ENCODE measurements at places on chromosomes 2 and 18.
A peak's percentile ranks its signal among the peaks of the same experiment; 100 is the strongest.

DNA sequence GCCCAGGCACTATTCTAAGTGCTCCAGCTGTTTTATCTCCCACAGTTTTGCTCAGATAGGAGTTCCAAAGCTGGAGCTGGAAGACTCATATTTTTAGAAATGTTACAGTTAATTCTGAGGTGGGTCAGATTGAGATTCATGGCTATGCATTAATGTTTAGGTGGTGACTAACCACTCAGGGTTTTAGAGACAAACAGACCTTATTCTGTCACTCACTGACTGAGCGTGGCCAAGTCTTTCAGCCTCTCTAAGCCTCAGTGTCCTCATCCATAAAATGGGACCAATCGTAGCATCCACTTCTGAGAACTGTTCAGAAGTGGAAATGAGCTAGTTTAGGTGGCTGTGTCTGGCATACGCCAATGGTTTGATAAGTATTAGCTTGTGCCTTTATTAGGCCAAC lies 4.3 kb upstream of the CASP8 start:
- DNase-seq: no peak

DNA sequence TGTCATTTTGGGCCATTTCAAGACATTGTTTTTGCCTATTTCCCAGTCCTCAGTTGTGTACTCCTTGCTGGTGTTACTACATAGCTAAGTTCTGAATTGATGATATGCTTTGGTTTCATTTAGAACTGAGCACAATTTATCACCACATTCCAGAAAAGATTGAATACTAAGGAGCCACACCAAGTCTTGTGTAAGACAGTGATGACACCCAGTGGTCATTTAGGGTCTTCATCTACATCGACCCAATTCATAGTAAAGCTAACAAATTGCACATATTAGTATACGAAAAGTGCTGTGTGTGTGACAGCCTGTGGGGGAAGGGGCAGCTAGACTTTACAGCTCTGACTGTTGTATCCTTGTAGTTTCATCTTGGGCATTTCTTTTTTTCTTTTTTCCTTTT lies 10.9 kb upstream of the DLX2 start:
- no peak for DNase-seq

- DNase-seq: no peak
Observed at GRCh38 chr2:238596571-238597551, 170.1 kb downstream of the ASB1 start.

DNA sequence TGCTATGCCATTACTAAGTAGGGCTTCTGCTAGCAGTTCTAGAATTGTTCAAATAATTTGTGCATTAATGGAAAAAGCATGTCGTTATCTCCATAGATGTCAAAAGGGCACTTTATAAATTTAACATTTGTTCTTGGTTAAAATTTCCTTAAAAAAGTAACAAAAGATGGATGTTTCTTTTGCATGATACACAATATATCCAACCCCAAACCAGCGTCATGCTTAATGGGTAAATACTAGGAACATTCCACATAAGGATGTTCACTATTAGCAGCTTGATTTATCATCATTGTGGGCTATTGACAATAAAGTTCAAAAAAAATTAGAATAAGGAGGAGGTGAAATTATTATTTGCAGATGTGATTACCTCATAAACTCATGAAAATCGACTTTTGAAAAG lies 79.7 kb downstream of the GREB1L start:
- DNase-seq: no peak

- DNase-seq: peak; percentile 69
Observed at GRCh38 chr2:73985308-73986084, 786 bp downstream of the TET3 start.

GRCh38 chr2:83112858-83113257 lies 1346.2 kb downstream of the SUCLG1 start:
- no peak for DNase-seq

DNA sequence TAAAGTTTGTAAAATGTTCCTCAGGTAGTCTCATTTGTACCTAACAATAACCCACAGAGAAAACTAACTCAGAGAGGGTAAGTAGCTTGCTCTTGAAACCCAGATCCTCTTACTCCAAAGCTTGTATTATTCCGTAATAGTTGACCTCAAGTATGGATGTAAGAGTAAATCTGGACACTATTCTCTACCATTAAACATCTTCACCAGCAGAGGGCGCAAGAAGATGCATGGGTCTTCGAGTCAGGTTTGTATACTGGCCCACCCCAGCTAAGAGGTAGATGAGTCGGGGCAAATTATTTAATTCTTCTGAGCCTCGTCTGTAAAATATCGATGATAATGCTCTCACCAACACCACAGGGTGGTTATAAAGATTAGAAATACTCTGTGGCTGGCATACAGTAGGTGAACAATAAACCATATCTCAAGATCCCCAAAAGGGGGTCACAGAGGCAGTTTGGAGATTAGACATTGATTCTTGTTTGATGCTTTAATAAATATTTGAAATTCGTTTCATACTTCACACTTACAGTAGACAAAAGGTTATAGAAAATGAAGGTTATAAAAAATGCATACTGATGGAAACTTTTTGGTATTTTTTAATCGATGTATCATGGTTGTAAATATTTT lies 3.5 kb upstream of the CABLES1 start:
- no peak for DNase-seq

DNA sequence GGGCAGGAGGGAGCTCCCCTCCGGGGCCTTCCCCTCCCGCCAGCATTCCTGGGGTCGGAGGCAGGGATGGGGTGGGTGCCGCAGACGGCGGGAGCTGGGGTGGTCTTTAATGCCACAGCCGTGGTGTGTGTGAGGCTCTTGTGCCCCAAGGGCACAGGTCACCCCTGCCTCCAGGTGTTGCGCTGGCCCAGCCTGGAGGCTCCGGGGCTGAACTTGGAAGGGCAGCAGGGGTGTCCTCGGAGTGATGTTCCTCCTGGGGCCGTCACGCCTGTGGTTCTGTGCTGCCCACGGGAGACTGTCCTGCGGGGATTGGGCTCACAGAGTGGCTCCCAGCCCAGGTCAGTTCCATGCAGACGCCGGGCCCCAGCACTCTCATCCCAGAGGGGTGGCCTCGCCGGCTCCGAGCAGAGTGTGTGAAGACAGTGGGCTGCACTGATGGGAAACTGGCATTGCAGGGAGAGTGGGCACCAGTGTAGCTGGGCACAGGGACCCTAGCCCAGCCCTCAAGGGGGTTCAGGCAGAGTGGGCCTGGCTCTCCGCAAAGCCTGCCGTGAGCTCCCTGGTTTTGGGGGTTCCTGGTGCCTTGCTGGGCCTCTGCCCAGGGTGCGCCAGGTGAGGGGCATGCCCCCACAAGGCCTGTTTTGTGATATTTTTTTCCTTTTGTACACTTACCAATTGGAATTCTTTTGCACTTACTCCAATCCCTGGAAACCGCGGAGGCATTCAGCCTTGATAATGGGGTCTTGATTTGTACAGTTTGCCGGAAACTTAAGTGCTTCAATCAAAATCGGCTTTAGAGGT lies 56.7 kb downstream of the NFATC1 start:
- no peak for DNase-seq

GRCh38 chr2:105747991-105748390 lies 3.3 kb downstream of the NCK2 start:
- no peak for DNase-seq

DNA sequence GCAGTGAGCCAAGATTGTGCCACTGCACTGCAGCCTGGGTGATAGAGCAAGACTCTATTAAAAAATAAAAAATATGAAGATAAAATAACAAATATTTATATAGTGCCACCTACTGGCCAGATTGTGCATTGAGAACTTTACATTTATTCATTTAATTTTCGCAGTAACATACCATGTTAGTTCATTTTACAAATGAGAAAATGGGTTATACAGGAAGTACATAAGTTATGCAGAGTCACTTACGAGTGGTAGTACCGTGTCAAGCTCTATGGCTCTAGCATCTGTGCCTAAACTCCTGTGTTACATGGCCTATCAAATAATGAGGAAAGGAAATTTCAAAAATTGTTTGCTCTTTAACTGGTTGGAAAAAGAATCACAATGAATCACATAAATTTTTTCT lies 27.9 kb downstream of the RIF1 start:
- no peak for DNase-seq

GRCh38 chr18:35811896-35812295 lies 160.6 kb upstream of the RMP24 start:
- DNase-seq: no peak

GRCh38 chr2:105793196-105793975 lies 48.7 kb downstream of the NCK2 start:
- no peak for DNase-seq

DNA sequence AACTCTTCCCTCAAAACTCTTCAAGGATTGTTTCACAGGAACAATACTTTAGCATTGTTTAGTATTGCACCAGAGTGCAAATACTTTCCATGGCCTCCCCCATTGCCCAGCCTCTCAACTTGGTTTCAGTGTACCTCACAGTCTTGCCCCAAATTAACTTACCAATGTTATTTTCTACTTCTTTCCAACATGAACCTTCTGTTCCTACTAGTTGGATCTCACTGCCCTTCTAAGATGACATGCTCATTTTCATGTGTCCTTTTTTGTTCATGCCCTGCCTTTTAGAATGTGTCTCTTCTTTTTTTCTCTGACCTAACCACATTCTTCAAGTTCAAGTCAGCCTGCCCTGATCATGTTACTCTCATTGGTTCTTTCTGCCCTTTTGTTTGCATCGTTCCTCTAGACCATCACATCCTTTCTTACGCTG lies 4.1 kb downstream of the SPATS2L start:
- DNase-seq: no peak

DNA sequence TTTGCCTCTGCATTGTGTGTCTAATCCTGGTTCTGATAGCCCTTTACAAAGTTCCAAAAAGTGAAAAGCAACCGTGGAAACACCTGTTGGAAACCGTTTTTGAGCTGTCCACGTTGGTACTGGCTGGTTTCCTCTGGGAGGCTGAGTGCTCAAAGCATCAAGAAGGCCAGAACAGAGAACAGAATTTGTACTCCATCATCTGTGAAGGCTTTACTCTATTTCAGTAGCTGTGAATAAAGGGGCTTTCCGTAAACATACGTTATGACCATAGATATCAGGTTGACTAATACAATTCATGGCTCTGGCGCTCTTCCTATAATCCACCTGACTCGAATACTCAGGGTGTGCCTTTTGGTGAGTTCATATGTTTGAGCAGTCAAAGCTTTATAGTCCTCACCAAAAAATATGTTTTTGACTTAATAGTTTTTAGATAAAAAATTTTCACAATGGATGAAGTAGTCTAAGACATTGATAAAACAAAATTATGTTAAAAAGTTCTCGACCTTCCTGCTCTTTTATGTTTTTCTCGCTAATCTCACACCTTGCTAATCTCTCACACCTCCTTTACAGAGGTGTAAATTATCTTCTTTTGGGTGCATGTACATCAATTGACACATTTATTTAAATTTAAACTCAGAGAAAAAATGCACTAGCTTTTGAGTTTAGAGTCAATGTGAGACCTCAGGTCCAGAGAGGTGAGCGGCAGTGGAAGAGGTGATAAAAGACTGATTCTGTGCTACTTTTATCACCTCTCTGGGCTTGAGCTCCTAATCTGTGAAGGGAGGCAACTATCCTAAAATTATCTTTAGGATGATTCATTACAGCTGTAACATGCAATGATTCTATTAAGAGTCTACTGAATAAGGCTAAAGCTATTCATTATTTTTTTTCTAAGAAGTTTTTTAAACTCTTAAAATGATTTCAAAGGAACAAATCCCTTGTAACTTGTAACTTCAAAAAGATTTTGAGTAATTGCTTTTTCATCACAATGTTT lies 65.3 kb downstream of the CXCR4 start:
- no peak for DNase-seq

GRCh38 chr18:37420315-37420880 lies 145.2 kb downstream of the CELF4 start:
- no peak for DNase-seq

DNA sequence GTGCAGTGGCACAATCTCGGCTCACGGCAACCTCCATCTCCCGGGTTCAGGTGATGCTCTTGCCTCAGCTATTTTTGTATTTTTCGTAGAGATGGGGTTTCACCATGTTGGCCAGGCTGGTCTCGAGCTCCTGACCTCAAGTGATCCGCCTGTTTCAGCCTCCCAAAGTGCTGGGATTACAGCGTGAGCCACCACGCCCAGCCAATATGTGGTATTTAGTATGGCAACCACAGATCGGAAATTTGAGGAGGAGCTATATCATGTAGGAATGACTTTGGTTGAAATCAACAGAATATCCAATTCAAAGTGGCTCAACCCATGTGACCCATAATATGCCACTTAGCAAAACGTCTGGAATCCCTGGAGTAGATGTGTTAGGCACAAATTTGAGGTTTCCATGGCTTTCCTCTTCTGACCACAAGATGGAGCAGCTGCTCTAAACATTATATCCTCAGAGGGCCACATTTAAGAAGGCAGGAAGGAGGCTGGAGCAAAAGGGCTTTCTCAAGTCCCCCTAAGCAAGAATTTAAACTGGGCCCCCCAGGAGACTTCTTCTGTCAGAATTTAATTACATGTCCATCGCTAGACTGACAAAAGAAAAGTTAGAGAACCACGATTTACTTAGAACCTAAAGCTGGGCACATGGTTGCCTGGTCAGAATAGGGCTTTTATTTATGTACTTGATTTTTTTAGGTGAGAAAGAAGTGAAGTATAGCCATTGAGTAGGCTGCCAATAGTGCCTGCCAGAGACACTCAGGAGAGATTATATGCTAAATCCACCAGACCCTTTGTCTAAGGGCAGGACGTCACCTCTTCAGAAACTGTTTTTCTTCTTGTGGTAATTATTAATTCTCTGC lies 49.6 kb upstream of the ITSN2 start:
- no peak for DNase-seq
